ENCODE measurements at places on chromosomes 3 and 15.

- DNase-seq, result no peak
These were observed 98.5 kb upstream of the PSMD6 start for GRCh38 chr3:64121750-64122311.

DNA sequence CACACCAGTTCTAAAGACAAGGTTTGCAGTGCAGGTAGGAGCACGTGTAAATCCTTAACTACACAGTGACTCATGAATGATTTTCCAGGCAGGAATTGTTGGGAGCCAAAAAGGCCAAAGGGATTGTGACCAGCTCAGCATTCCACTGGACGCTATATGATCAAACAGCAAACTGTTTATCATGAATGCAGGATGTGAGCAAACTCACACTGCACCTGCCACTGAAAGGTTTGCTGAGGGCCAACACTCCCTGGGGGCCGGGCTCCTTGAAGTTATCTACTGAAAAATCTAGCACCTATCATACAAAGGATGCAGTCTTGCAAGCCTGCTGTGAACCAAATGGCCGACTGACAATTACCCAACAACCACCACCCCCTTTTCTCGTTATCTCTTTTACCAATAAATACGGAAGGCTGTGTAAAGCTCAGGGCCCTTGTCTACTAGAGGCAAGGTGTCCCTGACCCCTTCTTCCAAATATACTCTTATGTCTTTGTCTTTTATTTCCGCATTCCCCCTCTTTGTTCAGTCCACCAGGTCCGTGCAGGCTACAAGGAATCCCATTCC is 11.5 kb upstream of the DNASE1L3 start:
- no peak for DNase-seq

DNA sequence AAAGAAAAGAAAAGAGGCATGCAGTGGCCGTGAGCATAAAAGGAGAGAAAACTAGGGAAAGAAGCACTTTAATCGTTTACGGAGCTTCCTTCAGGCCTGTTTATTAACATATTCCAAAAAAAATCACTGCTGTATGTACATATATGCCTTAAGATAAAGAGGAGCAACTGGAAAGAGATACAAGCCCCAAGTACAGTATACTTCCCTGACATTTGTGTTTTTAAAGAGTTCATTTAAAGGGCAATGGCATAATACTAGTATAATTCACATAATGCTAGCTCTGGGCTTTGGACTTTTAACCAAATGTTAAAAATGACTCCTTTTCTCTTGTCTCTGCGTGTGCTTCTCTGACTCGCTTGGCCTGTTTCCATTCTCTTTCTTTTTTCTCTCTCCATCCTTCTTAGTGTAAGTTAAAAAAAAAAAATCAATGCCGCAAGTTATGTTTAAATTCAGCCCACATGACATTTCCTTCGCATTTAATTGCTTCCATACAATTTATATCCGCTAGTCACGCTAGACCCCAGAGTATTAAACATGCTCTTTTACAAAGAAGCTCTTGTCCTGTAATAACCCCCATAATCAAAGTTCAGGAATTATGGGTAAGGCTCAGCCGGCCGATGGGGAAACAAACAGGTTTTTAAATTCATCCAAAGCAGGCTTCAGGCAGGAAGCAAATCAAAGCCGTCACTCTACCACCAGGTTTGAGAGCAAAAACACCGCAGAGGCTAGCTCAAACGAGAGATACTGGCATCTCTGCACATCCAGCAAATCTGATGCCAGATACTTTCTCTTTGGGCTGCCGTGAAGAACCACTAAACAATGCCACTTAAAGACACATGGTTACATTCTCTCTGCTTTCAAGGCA is 19.4 kb downstream of the WWTR1 start:
- no peak for DNase-seq

DNA sequence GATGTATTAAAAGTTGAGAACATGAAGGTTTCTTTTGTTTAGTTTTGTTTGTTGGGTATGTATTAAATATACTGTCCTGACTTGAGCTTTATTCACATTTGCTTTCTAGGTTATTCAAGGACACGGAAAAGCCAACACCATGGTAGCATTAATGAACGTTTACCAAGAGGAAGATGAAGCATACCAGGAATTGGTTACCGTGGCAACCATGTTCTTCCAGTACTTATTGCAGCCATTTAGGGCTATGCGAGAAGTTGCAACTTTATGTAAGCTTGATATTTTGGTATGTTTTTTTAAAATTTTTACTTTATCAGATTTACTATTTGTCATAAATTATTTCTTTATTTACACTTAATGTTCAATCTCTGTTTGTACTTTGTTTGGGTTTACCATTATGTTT is 3.6 kb downstream of the WHAMM start:
- DNase-seq, result no peak

GRCh38 chr3:139671107-139671506 is 6.7 kb downstream of the NMNAT3 start:
- no peak for DNase-seq

DNA sequence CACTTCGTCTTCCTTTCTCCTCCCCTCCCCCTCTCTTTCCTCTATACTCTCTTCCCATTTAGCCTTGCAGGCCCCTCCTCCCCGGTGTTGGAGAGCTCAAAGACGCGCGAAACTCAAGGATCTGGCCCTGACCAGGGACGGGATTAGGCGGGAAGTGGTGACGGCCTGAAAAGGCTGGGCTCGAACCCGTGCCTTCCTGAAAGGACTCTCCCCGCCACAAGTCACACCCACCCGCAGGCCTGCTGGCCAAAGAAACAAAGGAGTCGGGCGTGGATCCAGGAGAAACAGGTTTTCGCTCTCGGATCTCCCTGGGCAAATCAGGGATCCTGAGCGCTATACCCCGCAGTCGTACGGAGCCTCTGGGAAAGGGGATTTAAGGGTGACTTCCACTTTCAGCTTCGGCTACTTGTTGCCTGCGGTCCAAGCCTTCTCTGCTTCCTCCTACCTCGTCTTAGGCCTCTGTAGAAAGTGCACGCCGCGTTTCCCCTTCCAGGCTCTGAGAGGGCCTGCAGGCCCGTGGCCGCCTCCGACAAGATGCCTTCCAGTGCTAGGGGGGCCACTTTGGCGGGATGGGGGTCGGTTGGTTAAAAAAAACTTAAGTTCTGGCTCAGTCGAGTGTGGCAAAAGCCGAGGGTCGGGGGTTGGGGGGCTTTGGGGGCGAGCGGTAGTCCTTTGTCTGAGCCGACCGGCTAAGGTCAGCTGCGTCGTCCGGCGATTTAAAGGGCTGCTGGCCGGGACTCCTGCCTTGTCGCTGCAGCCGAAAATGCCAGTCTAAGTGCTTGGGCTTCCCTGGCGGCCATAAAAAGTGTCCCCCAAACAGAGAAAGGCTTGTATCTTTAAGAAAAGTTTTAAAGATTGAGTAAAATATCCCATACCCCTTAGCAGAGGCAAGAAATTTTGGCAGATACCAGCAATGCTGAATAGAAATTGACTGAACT is 8.2 kb downstream of the ZIC4 start:
- DNase-seq, result no peak

DNA sequence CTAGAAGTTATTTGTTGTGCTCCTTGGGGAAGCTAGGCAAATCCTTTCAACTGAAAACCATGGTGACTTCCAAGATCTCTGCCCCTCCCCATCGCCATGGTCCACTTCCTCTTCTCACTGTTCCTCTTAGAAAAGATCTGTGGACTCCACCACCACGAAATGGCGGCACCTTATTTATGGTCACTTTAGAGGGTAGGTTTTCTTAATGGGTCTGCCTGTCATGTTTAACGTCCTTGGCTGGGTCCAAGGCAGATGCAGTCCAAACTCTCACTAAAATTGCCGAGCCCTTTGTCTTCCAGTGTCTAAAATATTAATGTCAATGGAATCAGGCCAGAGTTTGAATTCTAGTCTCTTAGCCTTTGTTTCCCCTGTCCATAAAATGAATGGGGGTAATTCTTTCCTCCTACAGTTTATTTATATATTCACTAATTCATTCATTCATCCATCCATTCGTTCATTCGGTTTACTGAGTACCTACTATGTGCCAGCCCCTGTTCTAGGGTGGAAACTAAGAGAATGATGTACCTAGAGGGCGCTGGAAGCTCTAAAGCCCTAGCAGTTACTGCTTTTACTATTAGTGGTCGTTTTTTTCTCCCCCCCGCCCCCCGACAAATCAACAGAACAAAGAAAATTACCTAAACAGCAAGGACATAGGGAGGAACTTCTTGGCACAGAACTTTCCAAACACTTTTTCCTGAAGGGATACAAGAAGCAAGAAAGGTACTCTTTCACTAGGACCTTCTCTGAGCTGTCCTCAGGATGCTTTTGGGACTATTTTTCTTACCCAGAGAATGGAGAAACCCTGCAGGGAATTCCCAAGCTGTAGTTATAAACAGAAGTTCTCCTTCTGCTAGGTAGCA is 657 bp downstream of the PATL2 start:
- DNase-seq, result no peak

GRCh38 chr3:11305509-11305908 is 33.3 kb downstream of the ATG7 start:
- no peak for DNase-seq

DNA sequence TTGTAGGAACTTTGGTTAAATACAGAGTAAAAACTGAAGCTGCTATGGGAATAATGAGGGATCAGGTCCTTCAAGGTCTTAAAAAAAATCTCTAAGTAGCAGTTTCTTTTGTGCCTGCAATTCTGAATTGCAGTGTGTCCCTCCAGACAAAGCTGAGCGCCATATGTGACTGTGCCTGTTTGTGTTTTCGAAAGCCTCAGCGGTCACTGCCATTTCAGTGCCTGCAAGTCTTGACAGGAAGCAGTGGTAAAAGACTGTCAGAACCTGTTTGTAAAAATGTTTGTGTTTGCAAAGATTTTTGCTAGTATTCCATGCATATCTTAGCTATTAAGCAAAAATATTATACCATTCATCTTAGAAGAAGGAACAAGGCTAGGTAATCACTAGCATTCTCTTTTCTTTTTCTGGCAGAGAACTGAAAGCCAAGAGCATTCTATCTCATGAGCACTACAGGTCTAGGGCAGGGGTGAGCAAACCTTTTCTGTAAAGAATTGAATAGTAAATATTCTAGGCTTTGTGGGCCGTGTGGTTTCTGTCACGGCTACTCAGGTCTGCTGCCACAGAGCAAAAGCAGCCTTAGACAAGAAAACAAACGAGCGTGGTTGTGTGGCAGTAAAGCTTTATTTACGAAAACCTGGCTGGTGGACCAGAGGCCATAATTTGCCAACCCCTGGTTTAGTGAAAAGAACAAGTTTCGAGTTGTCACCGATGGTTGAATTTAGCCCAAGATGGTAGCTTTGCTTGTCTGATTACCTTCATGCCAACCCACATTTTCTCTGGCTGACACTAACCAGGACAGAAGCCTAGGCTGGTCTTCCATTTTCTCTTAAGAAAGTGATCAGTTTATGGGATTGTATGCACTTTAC is 134.4 kb downstream of the CACNA1D start:
- DNase-seq, result no peak

- peak; percentile 3 for DNase-seq
These were observed 74.7 kb downstream of the MAGI1 start for GRCh38 chr3:65963787-65964677.

DNA sequence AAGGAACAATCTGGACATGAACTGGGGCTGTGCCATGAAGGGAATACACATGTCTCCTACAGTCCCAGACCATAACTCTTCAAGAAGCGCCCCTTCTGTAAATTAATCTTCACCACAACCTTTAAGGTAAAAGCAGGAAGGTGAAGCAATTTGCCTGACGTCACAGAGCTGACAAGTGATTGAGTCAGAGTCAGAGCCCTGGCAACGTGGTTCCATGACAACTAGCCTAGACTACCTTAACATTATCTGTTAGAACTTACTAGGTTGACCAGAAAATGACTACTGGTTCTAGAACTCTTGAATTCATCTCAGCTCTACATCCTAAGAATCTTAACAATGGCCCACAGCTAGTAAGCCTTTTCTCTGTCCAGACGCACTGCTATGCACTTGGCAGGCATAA is 124.6 kb downstream of the NTRK3 start:
- DNase-seq, result no peak

GRCh38 chr3:43233062-43233461 is 53.3 kb upstream of the SNRK start:
- no peak for DNase-seq

- no peak for DNase-seq
These were observed 109.8 kb downstream of the LIPC start for GRCh38 chr15:58541410-58542087.

GRCh38 chr3:189953551-189953950 is 167.1 kb downstream of the P3H2 start:
- DNase-seq, result no peak

GRCh38 chr3:118817748-118818165 is 216.9 kb downstream of the IGSF11 start:
- no peak for DNase-seq

DNA sequence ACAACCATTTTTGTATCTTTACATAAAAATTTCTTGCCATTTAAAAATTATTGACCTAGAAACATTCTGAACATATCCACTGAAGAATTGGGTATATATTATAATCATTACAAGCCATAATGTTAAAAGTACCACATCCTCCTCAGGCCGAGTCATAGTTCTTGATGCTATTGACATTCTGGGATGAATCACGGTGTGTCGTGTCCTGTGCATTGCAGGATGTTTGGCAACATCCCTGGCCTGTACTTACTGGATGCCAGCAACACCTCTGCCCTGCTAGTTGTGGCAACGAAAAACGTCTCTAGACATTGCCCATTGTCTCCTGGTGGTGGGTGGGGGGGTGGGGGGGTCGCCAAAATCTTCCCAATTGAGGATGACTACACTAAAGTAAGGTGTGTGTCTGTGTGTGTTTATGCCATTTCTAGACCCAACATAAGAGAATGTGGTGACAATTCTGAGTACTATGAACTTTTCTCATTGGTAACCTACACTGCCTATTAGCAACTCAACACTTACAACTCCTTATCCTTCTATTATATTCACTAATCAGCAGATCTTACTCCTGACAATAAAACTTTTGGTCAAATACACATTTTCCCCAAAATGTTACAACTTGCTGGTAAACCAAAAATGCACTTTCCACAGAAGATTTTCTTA is 471.6 kb downstream of the FOXP1 start:
- no peak for DNase-seq

GRCh38 chr3:172379372-172379771 is 68.9 kb downstream of the GHSR start:
- no peak for DNase-seq

- DNase-seq, result no peak
These were observed 24.5 kb upstream of the PLA2G4D start for GRCh38 chr15:42118650-42119445.

- no peak for DNase-seq
These were observed 166.8 kb downstream of the LPP start for GRCh38 chr3:188320757-188321156.

GRCh38 chr3:33364531-33365128 is 75.6 kb downstream of the UBP1 start:
- DNase-seq, result no peak

Data from stimulated activated CD4-positive, alpha-beta T cell treated with anti-CD3 and anti-CD28 coated beads, Interleukin-1b, Interleukin-23, amount 100 ng/mL, for 1 hour (primary cell).